NCI-H460 (cell line): ENCODE measurements at places on chromosomes 5 and 9. TPM values are rescaled to one million over a fixed set of nuclear protein-coding genes. Genes with fewer than 3 reads are reported as not detected.

The RASGEF1C gene
- total RNA-seq = 0.30 and 0.49 TPM in 2 replicates

DNA sequence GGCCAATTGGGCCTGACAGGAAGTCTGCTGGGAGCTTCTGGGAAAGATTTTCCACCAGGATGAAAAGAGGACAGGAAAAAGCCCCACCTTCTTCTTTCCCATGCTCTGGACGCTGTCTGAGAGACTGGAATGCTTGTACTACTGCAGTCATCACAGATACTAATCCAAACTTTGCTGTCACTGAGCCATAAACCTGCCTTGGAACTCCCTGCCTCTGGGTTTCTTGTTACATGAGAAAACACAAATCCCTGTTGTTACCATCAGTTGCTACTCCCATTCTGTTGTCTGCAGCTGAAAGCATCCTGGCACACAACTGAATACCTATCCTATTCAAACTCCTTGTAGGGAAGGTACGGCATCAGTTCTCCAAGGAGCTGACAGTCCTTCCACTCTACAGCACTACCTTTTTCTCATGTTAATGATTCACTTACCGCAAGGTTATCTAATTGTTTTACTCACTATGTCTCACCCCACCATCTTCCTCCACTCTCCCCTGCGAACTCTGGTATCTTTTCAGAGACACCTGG, 167.5 kb downstream of the CDK5RAP2 start:
- DNase-seq = no peak

The RGS7BP gene
- not detected in 2 replicates for total RNA-seq

DNA sequence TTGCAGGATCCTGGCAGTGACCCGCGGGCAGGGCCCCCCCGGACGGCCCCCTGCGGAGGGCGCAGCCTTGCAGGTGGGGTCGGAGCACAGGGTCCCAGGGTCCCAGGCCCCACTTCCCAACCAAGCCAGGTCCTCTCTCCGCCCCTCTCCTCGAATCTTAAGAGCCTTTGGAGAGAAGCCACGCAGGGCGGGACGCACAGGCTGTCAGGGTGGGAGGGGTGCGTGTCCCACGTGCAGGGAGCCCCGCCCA, 18.4 kb upstream of the EGFL7 start:
- no peak for DNase-seq

DNA sequence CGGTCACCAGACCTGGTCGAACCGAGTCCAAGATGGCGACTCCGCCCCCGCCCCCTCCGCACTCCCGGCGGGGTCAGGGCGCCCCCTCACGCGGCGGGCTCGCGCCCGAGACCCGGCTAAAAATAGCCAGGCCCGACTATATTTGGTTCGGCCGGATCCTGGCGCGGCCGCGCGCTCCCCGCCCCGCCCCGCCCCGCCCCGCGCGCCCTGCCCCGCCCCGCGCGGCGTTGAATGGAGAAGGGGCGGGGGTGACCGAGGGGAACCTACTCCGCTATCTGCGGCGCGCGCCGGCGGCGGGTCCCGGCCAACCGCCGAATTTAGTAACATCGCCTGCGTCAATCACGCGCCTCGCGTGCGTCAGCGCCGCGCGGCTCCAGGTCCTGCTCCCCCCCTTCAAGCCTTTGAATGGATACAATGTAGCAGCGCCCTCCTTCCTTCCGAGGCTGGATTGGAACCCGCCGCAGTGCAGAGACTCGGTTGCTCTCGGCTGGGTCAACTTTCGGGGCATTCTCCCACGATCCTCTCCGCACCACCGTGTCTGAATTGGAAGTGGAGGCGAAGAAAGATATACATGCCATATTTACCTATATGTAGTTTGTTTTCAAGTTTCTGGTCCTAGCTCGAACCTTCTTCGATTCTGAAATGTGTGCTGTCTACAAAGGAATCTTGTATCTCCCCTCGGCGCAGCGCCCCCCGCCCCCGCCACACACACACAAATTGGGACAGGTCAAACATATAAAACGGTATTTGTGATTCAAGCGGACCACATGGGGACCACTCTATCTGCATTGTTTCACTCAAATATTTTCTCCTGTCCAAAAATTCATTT, 1.6 kb upstream of the NR4A3 start:
- peak; percentile 94 for DNase-seq
